ENCODE measurements at places on chromosomes 7 and 10. TPM values are rescaled to one million over a fixed set of nuclear protein-coding genes. Genes with fewer than 3 reads are reported as not detected.

The TET1 gene
- 0.84 TPM for total RNA-seq

The NOD1 gene
- 3.8 TPM for total RNA-seq

The TAS2R5 gene
- 0.30 TPM for total RNA-seq

The SUGCT gene
- total RNA-seq = 13.1 TPM

The FXYD4 gene
- total RNA-seq = not detected

The RPEL1 gene
- total RNA-seq = not detected

The DYNC1I1 gene
- total RNA-seq = 2.7 TPM

The ELFN1 gene
- total RNA-seq = 7.4 TPM

The GIMAP8 gene
- total RNA-seq = not detected

The CALHM1 gene
- not detected for total RNA-seq

The PRSS37 gene
- not detected for total RNA-seq

The BRI3 gene
- total RNA-seq = 131 TPM

The EPO gene
- total RNA-seq = not detected

The C10orf95 gene
- 0.37 TPM for total RNA-seq

The DGKI gene
- total RNA-seq = 21.6 TPM

The PNLIP gene
- total RNA-seq = not detected

The BTRC gene
- total RNA-seq = 6.4 TPM

The RAPGEF5 gene
- total RNA-seq = 0.84 TPM

The CRYGN gene
- total RNA-seq = not detected

The MCM7 gene
- 387 TPM for total RNA-seq

The PDZD7 gene
- 0.80 TPM for total RNA-seq

The UPK3B gene
- 1.0 TPM for total RNA-seq

The NRG3 gene
- not detected for total RNA-seq

The CLCN1 gene
- not detected for total RNA-seq

The HMX2 gene
- total RNA-seq = 0.06 TPM
